DND-41 (cell line): ENCODE measurements at places on chromosomes 4 and X.

DNA sequence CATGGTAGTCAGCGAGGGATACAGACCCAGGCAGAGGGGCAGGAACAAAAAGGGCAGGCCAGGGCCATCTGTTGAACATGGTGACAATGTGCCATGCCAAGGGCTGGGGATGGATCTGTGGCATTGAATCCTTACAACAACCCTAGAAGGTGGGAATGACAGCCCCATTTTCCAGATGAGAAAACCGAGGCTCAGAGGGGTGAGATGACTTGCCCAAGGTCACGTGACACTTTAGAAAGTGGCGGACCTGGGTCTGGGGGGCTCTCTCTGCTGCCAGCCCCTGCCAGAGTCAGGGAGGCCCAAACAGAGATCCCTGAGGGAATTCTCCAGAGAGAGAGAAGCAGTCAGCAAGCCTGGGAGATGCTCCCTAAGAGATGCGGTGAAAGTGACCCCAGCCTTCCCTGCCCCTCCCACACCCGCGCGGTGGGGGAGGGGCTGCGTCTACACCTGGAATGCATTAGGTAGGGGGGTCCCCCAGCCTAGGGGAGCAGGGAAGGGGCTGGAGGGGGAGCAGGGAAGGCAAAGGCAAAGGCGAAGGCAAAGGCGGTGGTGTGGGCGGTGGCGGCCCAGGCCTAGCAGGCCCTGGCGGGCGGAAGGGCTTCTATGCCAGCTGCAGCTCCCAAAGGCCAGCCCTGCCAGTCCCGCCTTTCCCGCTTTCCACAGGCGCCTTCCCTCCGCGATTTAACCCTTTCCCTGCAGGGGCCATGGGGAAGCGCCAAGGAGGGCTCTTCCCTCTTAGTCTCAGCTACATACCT lies 13.0 kb downstream of the FGD1 start:
- DNase-seq: no peak
- H3K27ac ChIP-seq: no peak overlapping the region
- H3K4me1 ChIP-seq: no peaks in the 10 kb centered on the region
- H3K27me3 ChIP-seq: no peaks in the 10 kb centered on the region
- H3K36me3 ChIP-seq: no peaks in the 10 kb centered on the region

GRCh38 chr4:2834001-2834921 lies 9.4 kb upstream of the ADD1 start:
- no peak overlapping the region for H3K27ac ChIP-seq
- no peak overlapping the region for H3K4me3 ChIP-seq
- H3K36me3 ChIP-seq: no peaks in the 10 kb centered on the region
- H3K27me3 ChIP-seq: no peaks in the 10 kb centered on the region
- no peak for DNase-seq
- H3K4me1 ChIP-seq: peaks cover 24% of the 10 kb centered on the region

GRCh38 chr4:98688411-98689290 lies 30.2 kb upstream of the TSPAN5 start:
- H3K36me3 ChIP-seq: no peaks in the 10 kb centered on the region
- peaks cover 29% of the 10 kb centered on the region for H3K4me1 ChIP-seq
- H3K4me3 ChIP-seq: no peak overlapping the region
- peak overlapping the region; percentile 51 for H3K27ac ChIP-seq

GRCh38 chr4:174418640-174419212 lies 103.6 kb downstream of the HPGD start:
- H3K27ac ChIP-seq: no peak overlapping the region
- H3K4me1 ChIP-seq: no peaks in the 10 kb centered on the region
- H3K27me3 ChIP-seq: no peaks in the 10 kb centered on the region
- no peak overlapping the region for H3K4me3 ChIP-seq
- H3K36me3 ChIP-seq: no peaks in the 10 kb centered on the region
- no peak for DNase-seq

DNA sequence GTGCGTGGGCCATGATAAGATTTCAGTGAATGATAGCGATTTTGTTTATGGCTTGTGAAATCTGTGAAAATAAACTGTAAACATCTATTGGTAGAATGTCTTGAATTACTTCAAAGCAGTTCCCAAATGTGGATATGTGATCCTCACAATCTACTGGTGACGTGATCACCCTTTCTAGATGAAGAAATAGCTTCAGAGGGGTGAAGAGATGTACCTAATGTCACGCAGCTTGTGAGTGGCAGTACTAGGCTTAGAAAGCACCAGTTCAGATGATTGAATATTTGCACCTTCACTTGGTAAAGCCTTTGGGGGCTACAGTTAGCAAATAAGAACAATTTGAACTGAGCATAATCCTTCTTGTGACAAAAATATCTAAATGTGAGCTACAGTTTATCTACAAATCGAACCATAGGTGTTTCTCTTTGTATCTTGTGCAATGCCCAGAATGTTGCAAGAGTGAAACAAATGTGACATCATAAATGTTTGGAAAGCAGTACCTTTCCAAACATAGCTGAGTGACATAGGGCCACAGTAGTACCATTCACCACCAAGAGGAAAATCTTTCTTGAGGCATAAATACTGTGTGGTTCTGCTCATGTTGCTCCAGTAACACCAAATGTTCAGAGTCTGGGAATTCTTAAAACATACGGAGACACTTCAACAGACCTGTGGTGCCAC lies 14.2 kb downstream of the PAK3 start:
- no peak overlapping the region for H3K4me3 ChIP-seq
- H3K27me3 ChIP-seq: no peaks in the 10 kb centered on the region
- DNase-seq: no peak

- no peak overlapping the region for H3K27ac ChIP-seq
- no peaks in the 10 kb centered on the region for H3K27me3 ChIP-seq
- H3K4me3 ChIP-seq: no peak overlapping the region
- H3K4me1 ChIP-seq: no peaks in the 10 kb centered on the region
- DNase-seq: no peak
Measured at GRCh38 chrX:19403696-19404095, 60.0 kb downstream of the PDHA1 start.

DNA sequence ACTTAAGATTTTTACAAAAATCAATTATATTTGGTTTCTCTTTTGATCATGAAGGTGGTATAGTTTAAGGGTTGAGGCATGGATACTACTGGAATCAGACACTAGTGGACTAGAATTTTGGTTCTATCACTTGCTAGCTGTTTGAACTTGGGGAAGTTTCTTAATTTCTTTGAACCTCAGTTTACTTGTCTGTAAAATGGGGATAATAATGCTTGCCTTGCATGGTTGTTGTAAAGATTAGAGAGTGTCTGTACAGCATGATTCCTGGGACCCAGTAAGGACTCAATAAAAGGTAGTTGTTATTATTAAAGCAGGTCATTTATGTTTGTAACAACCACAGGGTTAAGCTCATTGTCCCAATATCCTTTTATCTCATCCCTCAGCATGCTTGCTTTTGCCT lies 36.0 kb downstream of the TMEM164 start:
- H3K27me3 ChIP-seq: no peaks in the 10 kb centered on the region
- H3K4me1 ChIP-seq: no peaks in the 10 kb centered on the region
- H3K36me3 ChIP-seq: no peaks in the 10 kb centered on the region
- H3K27ac ChIP-seq: no peak overlapping the region
- no peak overlapping the region for H3K4me3 ChIP-seq

- no peaks in the 10 kb centered on the region for H3K27me3 ChIP-seq
- DNase-seq: no peak
- H3K36me3 ChIP-seq: no peaks in the 10 kb centered on the region
- no peaks in the 10 kb centered on the region for H3K4me1 ChIP-seq
- no peak overlapping the region for H3K4me3 ChIP-seq
Measured at GRCh38 chr4:72546456-72546855, 22.6 kb downstream of the ADAMTS3 start.

- no peaks in the 10 kb centered on the region for H3K27me3 ChIP-seq
- no peaks in the 10 kb centered on the region for H3K36me3 ChIP-seq
- no peaks in the 10 kb centered on the region for H3K4me1 ChIP-seq
- no peak for DNase-seq
- H3K27ac ChIP-seq: no peak overlapping the region
Measured at GRCh38 chr4:20882500-20882899, 182.2 kb downstream of the PACRGL start.

- H3K27me3 ChIP-seq: no peaks in the 10 kb centered on the region
- no peak for DNase-seq
- no peak overlapping the region for H3K4me3 ChIP-seq
- H3K36me3 ChIP-seq: peaks cover 15% of the 10 kb centered on the region
- no peak overlapping the region for H3K27ac ChIP-seq
Measured at GRCh38 chr4:1360423-1361283, 13.6 kb downstream of the UVSSA start.

- H3K4me3 ChIP-seq: no peak overlapping the region
- no peaks in the 10 kb centered on the region for H3K36me3 ChIP-seq
- DNase-seq: no peak
- H3K27ac ChIP-seq: no peak overlapping the region
- no peaks in the 10 kb centered on the region for H3K27me3 ChIP-seq
Measured at GRCh38 chr4:36328130-36328529, 46.7 kb downstream of the DTHD1 start.
